Osteocyte (in vitro differentiated cells): ENCODE measurements at places on chromosomes 1 and 21. TPM values are rescaled to one million over a fixed set of nuclear protein-coding genes. Genes with fewer than 3 reads are reported as not detected.

DNA sequence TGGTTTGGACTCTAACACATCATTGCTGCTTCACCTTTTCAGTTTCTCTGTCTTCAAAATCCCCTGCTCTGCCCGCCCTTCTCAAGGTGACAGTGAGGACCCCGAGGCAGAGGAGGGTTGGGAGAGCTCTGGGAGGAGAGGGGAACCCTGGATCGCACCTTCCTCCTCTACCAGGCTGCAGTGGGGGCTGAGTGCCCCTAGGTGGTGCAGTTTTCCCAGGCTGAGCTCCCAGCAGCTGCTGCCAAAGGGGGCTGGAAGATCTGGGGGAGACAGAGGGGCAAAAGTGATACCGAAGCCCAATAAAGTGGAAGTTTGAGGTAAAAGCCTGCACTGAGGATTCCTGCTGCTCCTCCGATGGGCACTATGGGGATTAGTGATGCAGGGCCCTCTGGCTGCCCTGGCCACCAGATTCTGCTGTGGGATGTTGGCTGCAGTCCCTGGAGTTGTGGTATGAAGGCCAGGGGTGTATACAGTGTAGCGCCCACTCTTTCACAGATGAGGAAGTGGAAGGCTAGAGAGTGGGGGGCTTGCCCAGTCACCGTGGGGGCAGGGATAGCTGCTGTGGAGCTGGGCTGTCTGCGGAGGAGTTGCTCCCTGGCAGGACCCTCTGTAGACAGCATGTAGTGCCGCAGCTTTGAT is 40.7 kb upstream of the SCMH1 start:
- DNase-seq: no peak

- no peak for DNase-seq
These were observed 52.7 kb upstream of the SLC25A33 start for GRCh38 chr1:9486466-9487140.

GRCh38 chr1:162561616-162562469 is at the start of gene UAP1:
Gene UAP1, plus strand, starts transcription at chr1:162561722. Its CDS starts 4,347 bp downstream, at chr1:162566069.
- DNase-seq: no peak

DNA sequence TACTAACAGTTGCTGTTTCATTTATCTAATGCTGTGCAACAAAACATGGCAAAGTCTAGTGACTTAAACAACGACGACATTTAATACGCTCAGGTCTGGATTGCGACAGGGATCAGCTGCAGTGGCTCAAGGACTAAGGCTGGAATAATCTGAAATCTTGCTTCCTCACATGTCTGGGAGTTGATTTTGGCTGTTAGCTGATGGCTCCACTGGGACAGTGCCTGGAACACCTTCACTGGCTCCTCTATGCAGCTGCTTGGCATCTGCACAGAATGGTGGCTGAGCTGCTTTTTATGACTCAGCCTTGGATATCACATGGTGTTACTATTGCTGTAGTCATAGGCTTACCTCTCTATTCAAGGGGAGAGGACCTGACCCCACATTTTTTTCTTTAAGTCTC is 24.0 kb upstream of the BTG3 start:
- DNase-seq: no peak

- no peak for DNase-seq
These were observed 9.0 kb downstream of the TBX15 start for GRCh38 chr1:118978914-118979701.

- no peak for DNase-seq
These were observed 33.4 kb downstream of the KIAA1614 start for GRCh38 chr1:180946056-180946455.

DNA sequence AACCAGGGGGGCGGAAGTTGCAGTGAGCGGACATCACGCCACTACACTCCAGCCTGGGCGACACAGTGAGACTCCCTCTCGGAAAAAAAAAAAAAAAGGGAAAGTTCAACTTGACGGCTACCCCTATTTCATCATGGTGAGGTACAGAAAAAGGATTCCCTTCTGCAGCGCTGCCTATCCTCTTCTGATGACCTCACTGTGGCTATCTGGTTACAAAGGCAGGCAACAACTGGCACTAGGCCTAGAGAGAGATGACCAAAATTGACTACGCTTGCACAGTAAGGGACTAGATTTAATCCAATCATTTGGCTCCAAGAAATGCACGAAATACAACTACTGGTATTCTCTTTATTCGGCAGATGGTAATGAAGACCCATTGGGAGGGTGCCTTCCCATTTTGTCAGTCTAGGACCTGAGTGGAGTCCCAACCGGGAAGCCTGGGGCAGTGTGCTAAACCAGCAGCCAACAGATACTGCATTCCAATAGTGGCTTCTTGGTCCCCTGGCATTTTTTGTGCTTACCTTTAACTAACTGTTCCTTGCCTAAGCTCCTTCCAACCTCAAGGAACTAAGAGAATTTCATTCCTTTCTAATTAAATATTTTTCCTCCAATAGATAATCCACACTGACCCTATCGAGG is 36.6 kb downstream of the ITPKB start:
- no peak for DNase-seq

- DNase-seq: no peak
These were observed 33.6 kb downstream of the PRDM16 start for GRCh38 chr1:3102641-3103040.

GRCh38 chr1:40421431-40422384 is 28.6 kb upstream of the ZFP69B start:
- no peak for DNase-seq

Gene OPTC
- total RNA-seq: not detected in 2 replicates

Gene CTXND2
- total RNA-seq: not detected in 2 replicates

Gene SPRR2B
- not detected in 2 replicates for total RNA-seq

Gene ASTN1
- not detected in 2 replicates for total RNA-seq

Gene SH2D5
- total RNA-seq: 0.18 and 0.46 TPM in 2 replicates
